ENCODE measurements at places on chromosomes 11 and 22.

- no peak for DNase-seq
Observed at GRCh38 chr22:37887584-37888378, 18.3 kb upstream of the MICALL1 start.

DNA sequence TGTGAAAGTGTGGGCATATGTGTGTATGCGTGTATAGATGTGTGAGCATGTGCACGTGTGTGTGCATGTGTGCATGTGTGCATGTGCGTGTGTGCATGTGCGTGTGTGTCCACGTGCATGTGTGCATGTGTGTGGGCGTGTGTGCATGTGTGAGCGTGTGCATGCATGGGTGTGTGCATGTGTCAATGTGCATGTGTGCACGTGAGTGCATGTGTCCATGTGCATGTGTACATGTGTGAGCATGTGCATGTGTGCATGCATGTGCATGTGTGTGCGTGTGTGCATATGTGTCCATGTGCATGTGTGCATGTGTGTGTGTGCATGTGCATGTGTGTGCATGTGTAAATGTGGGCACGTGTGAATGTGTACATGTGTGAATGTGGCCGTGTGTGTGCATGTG is 95.3 kb downstream of the ST3GAL4 start:
- DNase-seq: no peak

DNA sequence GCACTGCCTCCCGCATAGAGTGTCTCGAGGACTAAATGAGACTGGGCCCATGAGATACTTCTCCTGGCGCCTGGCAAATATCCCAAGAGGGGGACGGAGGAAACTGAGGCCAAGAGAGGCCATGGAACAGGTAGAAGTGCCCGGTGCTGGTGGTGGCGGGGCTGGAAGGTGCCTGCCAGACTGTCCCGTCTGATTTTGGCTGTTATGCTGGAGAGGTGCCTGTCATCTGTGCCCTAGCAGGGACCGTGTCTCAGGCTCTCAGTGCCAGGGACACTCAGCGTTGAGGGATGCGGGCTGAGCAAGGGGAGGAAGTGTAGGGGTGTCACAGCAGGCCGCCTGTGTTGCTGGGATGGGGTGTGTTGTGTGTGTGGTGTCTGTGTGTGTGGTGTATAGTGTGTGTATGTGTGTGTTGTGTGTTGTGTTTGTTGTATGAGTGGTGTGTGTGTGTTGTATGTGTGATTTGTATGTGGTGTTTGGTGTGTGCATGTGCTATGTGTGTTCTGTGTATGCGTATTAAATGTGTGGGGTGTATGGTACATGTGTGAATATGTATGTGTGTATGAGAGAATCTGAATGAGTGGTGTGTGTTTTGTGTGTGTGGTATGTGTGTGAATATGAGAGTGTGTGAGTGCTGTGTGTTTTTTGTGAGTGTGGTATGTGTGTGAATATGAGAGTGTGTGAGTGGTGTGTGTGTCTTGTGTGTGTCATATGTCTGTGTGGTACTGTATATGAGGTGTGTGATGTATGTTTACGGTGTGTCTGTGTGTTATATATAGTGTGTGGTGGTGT is 21.3 kb upstream of the SHISAL1 start:
- no peak for DNase-seq

DNA sequence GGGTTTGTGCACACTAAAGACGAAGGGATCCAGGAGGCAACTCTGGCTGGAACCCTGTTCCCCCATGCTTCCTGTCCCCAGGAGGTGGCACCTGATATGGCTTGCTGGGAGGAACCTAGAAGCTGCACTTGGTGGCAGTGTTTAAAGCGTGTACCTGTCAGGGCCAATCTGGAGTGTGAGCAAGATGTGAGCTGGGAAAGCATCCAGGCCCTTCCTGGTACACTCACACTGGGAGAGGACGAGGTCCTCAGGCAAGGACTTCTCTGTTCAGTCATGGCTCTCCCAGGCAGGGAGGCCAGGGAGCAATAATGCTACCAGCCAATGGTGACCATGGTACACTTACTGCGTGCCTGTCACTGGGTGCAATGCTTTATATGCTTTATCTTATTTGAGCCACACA is 130.7 kb upstream of the NECTIN1 start:
- DNase-seq: no peak

- peak; percentile 74 for DNase-seq
Observed at GRCh38 chr22:29128891-29129807, 56.3 kb downstream of the KREMEN1 start.

- no peak for DNase-seq
Observed at GRCh38 chr11:29281271-29281777, 735.5 kb downstream of the KCNA4 start.

GRCh38 chr11:21110415-21110814 is 441.0 kb downstream of the NELL1 start:
- DNase-seq: no peak

- no peak for DNase-seq
Observed at GRCh38 chr11:32280339-32280738, 155.0 kb downstream of the WT1 start.

- DNase-seq: no peak
Observed at GRCh38 chr11:66285250-66285947, 3.5 kb downstream of the YIF1A start.

GRCh38 chr11:133153031-133153430 is 379.3 kb downstream of the OPCML start:
- DNase-seq: no peak

- no peak for DNase-seq
Observed at GRCh38 chr11:79087961-79088318, 352.9 kb downstream of the TENM4 start.

- DNase-seq: no peak
Observed at GRCh38 chr22:37240240-37240940, 3.7 kb downstream of the RAC2 start.

- DNase-seq: no peak
Observed at GRCh38 chr11:14202251-14203196, 156.5 kb downstream of the RRAS2 start.

GRCh38 chr11:119742263-119742861 is 13.4 kb upstream of the NECTIN1 start:
- no peak for DNase-seq

DNA sequence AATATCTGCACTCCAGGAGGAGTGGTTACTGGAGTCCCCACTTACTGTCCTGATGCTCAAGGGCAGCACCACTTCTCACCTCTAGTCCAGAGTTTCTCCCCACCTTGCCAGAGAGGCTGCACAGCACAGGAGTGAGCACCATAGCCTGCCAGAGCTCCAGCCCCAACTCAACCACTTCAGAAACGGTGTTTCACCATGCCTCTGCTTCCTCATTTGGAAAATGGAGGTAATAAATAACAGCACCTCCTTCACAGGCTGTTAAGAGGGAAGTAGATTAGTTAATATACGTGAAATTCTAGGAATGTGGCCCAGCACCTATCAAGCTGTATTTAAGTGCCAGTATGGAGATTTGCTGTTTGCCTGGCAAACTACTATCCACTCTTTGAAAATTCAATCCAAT is 63.0 kb downstream of the GALNT18 start:
- peak; percentile 52 for DNase-seq

GRCh38 chr11:44407211-44407996 is 97.5 kb upstream of the ALX4 start:
- DNase-seq: no peak

DNA sequence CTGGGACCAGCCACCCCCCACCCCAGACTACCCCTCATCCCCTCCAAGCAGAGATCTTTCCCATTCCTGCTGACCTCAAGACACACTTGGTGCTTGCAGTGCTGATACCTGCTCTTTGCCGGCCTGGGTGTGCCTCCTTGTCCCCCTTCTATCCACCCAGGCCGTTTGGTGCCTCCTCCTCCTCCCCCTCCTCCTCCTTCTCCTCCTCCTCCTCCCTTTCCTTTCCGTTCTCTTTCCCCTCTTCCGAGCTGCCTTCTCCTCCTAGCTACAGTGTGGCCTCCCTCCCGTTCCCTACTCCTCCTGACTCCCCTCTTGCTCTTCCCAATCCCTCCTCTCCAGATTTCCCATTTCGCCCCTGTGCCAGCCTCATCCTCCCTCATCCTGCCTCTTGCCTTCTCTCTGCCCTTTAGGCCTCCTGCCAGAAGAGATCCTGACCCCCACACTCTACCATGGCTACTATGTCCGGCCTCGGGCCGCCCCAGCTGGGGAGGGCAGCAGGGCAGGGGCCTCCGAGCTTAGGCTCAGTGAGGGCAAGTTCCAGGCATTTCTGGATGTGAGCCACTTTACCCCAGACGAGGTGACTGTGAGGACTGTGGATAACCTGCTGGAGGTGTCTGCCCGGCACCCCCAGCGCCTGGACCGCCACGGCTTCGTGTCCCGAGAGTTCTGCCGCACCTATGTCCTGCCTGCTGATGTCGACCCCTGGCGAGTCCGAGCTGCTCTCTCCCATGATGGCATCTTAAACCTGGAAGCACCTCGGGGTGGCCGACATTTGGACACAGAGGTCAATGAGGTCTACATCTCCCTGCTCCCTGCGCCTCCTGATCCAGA is 712 bp downstream of the HSPB2 start:
- no peak for DNase-seq
